Lower lobe of right lung (tissue), 2 donors: ENCODE measurements at places on chromosomes 5 and 9. TPM values are rescaled to one million over a fixed set of nuclear protein-coding genes. Genes with fewer than 3 reads are reported as not detected.

SPATA31A7 gene
- not detected for total RNA-seq

TAS2R1 gene
- not detected for total RNA-seq

DNA sequence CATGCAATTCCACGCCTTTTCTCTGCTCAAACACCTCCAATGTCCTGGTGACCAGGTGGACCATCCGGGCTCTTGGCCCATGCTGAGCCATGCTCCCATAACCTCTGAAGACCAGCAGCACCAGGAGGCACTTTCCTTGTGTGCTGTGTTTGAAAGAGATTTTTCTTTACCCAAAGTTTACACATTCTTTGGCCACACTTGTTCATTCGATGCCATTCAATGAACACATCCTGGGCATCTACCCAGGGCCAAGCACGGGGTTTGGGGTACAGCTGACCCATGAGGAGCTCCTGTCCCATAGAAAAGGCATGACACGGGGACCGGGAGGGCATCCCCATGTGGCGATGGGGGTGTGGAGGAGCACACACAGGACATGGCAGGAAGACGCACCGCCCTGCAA, 77.1 kb upstream of the IRX1 start:
- no peak for DNase-seq

PDGFRB gene
- 89.3 TPM for total RNA-seq

SLC6A19 gene
- not detected for total RNA-seq

CCIN gene
- 0.18 TPM for total RNA-seq

CCL19 gene
- 2.4 TPM for total RNA-seq

- DNase-seq, result no peak
Observed at GRCh38 chr5:39118638-39119037, 44.4 kb upstream of the RICTOR start.

CDH6 gene
- 7.2 TPM for total RNA-seq

HAVCR1 gene
- total RNA-seq, result not detected

NUTM2F gene
- not detected for total RNA-seq

DNA sequence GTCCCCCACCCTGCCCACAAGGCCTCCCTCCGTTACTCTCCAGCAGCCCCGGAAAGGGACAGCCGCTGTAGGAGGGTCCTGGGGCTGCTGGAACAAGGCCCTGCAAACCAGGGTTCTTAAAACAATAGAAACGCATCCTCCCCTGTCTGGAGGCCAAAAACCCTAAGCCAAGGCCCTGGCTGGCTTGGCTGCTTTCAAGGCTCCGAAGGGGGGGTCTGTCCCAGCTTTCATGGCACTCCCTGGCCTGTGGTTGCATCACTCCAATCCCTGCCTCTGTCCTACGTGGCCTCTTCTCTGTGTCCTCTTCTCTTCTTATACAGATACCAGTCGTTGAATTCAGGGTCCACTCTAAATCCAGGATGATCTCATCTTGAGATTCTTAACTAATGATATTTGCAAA, 7.4 kb upstream of the UBAC1 start:
- DNase-seq, result no peak

DNA sequence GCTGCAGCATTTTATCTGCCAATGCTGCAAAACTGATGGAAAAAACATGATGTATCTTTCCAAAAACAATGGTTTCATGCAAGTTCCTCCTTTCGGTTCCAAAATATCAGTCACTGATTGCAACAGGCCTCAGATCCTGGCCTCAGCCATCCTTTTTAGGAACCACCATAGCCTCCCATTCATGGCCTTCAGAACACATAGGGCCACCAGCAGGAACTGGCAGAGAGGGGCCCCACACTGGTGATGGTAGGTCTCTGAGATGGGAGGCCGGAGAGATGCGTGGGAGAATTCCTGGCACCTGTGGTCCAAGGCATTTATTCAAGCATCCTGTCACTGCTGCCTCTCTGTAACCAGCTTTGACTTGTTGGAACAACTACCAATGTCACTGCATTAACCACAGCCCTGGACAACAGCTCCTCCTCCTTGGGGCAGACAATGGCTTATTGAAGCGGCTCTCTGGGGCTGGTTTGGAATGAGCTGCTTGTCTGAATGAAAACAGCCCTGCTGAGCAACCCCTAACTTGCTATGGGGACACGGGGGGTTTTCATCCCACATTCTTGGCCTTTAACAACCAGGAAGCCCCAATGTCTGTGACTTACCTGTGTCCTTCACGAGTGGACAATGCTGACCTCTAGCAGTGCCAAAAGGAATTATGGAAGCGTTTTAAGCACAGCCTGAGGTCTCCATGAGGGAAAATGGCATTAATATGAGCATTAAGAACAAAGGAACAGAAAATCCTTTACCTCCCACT, 108.1 kb downstream of the LHFPL2 start:
- no peak for DNase-seq

DNA sequence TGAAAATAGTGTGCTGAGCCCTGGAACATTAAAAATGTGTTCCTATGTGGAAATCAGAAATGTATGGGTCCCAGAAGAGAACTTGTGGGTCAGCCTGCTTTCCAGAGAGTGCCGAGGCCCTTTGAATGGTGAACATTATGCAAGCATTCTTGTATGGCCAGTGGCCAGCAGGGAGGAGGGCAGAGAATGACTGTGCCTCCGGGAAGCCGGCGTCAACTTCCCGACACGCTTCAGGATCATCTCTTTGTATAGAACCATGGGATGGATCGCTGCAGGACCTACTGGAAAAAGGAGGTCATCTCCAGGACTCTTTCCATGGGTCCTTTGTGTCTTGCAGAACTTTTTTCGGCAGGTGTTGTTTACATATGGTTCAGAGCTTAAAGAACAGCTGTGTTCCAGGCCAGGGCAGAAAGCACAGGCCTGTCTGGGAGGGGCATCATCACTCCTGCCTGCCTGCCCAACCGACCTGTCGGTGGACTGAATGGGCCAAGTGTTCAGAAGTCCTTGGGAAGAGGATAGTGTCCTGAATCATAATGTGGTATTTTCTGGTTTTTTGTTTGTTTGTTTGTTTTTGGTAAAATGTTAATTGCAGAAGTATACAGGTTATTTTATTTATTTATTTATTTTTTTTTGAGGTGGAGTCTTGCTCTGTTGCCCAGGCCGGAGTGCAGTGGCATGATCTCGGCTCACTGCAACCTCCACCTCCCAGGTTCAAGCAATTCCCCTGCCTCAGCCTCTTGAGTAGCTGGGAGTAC, 9.0 kb downstream of the PRRC2B start:
- DNase-seq, result peak; percentile 84

DNA sequence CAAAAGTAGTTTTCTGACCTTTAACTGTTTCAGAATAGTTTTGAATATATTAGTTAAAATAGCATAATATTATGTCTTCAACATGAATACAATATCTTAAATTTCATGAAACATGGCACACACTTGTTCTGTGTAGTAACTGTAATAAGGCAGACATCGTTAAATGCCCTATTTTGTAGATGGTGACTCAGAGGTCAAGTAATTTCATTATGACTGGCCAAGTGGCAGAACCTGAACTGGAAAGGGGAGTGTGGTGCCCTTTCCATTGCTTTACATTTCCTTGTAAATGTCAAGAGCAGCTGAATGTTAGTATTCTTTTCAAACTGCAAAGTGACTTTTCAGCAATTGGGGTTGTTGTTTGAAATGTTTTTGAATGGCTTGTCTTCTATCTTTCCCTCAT, 201.2 kb upstream of the CDKN2B start:
- no peak for DNase-seq

ITGA2 gene
- 7.4 TPM for total RNA-seq

DNA sequence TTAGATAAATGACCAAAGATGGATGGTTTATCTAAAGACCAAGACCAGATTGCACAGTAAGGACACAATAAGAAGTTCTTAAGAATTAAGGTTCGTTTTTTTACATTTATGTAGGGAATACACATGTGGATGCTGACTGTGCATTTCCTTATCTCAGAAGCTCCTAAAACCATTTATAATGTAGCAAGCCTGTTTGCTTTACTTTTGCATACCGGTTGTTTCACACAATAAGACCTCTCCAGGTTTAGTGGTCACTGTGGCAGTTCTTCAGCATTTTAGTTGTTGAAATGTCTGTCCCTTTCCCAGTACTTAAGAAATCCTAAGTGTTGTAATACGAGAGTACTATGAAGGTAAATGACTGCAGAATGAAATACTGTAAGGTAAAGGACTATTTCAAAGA, 43.6 kb downstream of the BASP1 start:
- no peak for DNase-seq

- no peak for DNase-seq
Observed at GRCh38 chr5:151141535-151141934, 16.0 kb downstream of the ANXA6 start.

GRCh38 chr9:137382444-137383080, 40.4 kb downstream of the EXD3 start:
- no peak for DNase-seq

DNA sequence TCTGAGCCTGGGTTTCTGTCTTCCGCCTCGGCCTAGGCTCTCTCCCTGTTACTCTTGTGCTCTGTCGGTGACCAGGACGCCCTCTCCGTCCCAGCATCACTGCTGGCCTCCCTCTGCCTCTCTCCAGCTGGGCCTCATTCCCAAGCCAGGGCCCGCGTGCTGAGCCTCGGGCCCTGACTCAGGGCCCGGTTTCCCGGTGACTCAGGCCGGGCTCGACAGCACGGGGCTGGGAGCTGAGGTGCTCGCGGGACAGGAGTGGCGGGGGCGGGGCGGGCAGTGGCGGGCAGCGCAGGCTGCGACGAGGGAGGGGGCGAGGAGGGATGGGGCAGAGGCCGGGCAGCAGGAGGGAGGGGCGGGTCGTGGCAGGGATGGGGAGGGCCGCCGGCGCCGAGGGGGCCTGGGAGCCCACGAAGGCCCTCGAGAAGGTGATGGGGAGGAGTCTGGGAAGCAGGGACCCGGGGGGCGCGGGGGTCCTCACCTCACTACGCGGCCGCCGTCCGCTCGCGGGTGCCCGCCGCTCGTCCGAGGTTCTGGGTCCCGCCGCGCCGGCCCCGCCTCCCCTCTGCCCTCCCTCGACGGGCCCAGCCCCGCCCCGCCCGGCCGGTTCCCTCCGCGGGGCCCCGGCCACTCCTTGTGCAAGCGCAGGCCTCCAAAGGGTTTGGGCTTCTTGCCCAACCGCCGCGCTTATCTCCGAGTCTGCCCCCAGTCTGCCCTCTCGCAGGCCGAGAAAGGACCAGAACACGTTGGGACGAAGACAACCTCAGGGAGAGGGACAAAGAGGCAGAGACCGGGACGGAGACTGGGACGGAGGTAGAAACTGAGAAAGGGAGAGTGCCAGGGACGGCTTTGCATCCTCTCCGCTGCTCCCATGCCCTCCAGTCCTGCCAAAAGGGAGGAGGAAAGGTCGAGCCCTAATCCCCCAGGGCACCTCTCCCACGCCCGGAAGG, at the start of gene ARAP3:
Gene ARAP3 (minus strand): TSS at position 536 of the 947 bp plus-strand sequence. CDS start 1,744 bp downstream, outside the sequence.
- peak; percentile 94 for DNase-seq

DNA sequence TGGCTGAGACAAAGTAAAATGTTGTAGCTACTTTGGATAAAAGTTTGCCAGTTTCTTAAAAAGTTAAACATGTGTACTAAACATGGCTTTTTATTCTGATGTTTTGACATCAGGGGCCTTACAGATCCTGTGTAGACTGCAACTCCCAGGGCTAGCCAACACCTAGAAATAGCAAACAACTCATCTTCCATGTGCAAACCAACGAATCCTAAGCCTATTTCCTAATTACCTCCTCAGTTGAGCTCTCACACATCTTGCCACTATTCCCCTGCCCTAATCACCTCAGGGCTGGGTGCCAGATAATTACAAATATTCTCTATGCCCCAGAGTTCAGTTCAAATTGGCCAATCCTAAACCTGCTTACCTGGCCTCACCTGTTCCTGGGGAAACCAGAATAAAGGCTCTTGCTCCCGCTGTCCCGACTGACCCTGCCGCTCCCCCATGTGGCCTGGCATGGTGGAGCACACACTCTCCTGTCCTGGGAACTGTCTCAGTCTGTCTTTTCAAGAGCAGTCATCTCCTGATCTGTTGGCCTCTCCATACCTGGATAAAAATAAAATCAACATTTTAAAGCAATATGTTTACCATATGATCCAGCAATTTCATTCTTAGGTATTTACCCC, 37.1 kb upstream of the FAM169A start:
- DNase-seq, result peak; percentile 66
